ENCODE measurements at places on chromosomes 7 and 10.

DNA sequence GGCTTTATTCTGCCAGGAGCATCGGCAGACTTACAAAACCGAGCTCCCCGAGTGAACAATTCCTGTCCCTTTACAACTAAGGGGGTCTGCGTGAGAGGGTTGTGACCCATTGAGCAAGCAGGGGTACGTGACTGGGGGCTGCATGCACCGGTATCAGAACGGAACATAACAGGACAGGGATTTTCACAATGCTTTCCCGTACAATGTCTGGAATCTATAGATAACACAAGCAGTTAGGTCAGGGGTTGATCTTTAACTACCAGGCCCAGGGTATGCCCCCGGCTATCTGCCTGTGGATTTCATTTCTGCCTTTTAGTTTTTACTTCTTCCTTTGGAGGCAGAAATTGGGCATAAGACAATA, 38.1 kb upstream of the GSDME start:
- DNase-seq: no peak

- no peak for DNase-seq
Measured at GRCh38 chr10:51034769-51035168, 39.5 kb upstream of the PRKG1 start.

- no peak for DNase-seq
Measured at GRCh38 chr10:110898391-110898790, 20.6 kb downstream of the BBIP1 start.

- DNase-seq: no peak
Measured at GRCh38 chr10:66788178-66788987, 137.5 kb upstream of the LRRTM3 start.

GRCh38 chr7:79420464-79420863, 33.0 kb downstream of the MAGI2 start:
- DNase-seq: no peak

DNA sequence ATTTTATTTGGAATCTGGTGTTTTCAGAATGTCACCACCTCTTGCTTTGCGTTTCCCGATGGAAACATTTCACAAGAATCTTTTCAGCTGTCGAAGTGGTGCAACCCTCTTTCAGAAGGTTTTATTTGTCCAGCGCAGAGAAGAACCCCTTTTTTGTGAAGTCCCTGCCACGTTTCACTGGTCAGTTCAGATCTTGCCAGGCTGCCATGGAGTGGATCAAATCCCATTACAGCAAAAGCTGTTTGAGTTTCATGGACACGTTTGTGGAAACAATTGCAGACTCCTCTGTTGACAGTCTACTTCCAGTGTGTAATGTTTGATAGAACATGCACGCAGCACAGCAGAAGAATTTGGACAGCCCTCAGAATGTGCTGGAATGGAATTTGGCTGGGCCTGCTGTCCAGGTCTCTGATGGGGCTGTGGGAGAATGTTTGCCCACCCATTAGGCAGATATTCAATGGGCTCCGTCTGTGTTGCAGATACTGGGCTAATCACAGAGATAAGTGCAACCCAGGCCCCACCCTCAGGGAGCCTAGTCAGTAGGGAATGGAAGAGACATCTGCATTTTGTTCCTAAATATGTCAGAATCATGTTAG, 143.2 kb downstream of the GRK5 start:
- DNase-seq: no peak

GRCh38 chr10:70655316-70655715, 17.0 kb upstream of the ADAMTS14 start:
- DNase-seq: no peak

GRCh38 chr10:113385021-113385999, 167.5 kb upstream of the HABP2 start:
- no peak for DNase-seq

- no peak for DNase-seq
Measured at GRCh38 chr7:33854801-33855350, 50.5 kb upstream of the BMPER start.

DNA sequence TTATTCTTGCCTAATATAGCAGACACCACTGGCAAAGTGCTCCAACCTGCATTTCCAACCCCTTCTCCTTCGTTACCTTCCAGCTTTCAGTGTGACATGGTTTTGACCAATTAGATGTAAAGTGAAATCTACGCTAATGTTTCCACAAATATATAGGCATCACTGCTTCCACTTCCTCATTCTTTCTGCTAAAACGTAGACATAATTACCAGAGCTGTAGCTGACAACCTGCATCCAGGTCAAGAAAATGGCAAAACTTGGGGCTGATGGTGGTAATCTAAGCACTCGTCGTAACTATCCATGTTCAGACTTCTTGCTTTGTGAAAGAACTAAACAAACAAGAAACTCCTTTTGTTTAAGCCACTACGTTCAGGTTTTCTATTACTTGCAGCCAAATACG, 41.8 kb upstream of the COL1A2 start:
- no peak for DNase-seq

GRCh38 chr7:12557282-12557681, 13.2 kb upstream of the SCIN start:
- no peak for DNase-seq

GRCh38 chr10:103512591-103513379, 19.3 kb downstream of the NEURL1 start:
- no peak for DNase-seq

DNA sequence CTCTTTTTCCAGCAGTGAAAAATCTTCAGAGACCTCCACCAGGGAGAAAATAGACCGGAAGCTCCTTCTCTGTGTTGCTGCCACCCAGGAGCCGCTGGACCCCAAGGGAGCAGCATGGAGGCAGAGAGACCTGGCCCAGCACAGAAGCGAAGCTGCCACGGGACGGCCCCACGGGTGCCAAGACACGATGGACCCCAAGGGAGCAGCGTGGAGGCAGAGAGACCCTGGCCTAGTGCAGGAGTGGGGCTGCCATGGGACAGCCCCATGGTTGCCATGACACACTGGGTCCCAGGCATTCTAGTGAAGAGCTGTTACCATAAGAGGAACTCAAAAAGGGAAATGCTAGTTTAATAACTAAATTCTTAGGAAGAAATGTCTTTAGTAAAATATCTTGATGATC, 186.3 kb downstream of the PTPRN2 start:
- no peak for DNase-seq

DNA sequence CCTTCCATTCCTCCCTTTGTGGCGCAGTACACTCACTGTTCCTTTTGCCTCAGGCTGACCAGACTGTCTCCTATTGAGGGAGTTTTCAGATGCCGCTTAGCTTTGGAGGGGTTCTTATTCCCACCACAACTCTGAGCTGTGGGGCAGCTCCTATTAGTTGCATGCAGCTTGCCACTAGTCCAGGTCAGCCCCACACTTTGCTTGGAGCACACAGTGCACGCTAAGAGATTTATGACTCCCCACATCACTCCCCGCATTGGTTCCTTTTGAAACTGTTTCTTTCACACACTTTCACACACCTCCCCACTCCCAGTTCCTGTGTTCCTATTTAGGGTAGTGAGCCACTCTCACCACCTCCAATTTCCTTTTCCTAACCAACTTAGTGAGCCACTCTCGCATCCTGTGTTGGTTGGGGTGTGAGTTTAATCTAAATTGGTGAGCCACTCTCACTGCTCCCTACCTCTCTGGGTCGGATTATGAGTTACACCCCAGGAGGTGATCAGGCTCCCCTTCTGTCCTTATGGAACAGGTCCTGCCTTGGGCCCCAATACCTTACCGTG, 10.4 kb upstream of the ZNF485 start:
- no peak for DNase-seq

- DNase-seq: no peak
Measured at GRCh38 chr7:37924491-37925041, 4.1 kb downstream of the EPDR1 start.

DNA sequence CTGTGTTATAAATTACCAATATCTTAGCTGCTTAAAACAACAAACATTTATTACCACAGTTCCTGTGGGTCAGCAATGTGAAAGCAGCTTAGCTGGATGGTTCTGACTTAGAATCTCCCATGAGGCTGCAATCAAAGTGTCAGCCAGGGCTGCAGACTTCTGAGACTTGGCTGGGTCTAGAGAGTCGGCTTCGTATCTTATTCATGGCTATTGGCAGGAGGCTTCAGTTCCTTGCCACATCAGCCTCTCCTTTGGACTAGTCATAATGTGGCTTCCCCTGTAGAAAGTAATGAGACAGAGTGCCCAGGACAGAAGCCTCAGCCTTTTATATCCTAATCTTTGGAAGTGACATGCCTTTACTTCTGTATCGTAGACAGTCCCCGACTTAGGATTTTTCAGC, 27.3 kb downstream of the RALA start:
- no peak for DNase-seq

GRCh38 chr7:49264530-49264929, 340.2 kb downstream of the CDC14C start:
- DNase-seq: no peak

GRCh38 chr10:65375528-65375927, 1550.3 kb upstream of the LRRTM3 start:
- no peak for DNase-seq

GRCh38 chr7:80472491-80473200, 39.2 kb downstream of the GNAT3 start:
- no peak for DNase-seq

DNA sequence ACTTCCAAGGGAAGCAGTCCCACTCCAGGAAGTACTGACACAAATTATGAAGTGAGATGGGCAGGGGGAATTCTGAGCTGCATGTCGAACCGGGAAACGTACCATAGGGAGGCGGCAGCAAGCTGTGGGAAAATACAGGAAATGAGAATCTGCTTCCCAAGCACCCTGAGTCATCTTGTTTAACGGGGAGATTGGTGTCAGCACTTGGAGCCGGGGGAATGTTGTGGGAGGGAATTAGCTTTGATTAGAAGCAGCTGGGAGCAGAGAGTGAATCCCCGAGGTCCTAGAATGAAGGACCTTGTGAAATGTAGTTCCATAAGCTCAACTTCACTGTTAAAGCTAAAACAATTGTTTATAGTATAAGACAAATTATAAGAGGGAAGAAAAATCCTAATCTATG, 141.4 kb upstream of the PRKCQ start:
- no peak for DNase-seq

- no peak for DNase-seq
Measured at GRCh38 chr10:109618301-109618700, 305.0 kb downstream of the XPNPEP1 start.

DNA sequence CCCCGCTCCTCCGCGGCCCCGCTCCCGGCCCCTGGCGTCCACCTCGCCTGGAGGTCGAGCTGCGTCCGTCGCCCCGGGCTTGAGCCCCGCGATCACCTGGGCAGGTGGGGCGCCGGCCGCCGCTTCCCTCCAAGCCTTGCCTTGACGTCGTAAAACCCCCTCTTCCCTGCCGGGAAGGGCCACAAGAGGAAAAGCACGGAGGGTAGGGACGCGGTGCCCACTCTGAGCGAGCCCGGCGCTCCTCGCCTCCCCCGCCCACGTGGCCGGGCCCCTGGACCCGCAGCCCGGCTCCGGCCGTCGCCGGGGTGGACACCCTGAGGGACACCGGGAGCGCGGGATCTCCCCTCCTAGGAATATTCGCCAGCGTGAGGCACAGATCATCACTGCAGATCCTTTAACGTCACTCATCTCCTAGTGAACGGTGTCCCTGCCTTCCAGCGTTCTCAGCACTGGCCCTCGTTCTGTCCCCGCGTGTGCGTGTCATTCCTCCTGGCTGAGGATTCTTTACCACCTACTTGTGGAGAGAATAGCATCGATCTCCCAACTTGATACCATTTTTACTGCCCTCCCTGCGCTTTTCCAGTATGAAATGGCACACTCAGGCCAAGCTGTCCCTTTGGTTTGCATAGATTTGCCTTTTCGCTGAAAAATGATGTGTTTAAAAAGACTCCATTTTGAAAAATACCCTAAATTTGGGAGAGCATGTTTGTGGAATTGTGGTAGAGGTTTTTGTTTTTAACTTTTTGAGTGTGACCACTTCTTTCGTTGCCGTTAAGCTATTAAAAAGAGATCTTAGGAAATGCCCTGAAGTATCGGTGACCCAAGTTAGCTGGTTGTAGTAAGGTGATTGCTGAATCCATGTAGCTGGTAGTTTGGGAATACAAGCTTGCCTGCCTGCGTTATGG, 649 bp downstream of the ACTR3B start:
- DNase-seq: no peak

DNA sequence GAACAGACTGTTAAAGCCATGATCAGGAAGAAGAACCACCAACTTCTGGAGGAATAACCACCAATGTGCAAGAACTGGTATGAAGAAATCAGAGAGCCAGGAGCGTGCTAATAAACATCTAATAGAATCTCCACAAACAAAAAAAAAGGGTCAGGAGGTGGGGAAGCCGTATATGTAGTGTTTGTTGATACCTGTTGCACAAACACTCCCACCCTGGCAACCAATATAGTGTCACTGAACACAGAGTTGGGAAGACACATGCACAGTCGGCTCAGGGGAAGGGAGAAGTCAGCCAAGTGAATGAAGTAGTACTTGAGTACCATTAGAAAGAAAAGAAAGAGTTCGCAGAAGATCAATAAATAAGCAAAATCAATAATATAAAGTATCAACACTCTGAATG, 400.1 kb downstream of the PARD3 start:
- DNase-seq: no peak

DNA sequence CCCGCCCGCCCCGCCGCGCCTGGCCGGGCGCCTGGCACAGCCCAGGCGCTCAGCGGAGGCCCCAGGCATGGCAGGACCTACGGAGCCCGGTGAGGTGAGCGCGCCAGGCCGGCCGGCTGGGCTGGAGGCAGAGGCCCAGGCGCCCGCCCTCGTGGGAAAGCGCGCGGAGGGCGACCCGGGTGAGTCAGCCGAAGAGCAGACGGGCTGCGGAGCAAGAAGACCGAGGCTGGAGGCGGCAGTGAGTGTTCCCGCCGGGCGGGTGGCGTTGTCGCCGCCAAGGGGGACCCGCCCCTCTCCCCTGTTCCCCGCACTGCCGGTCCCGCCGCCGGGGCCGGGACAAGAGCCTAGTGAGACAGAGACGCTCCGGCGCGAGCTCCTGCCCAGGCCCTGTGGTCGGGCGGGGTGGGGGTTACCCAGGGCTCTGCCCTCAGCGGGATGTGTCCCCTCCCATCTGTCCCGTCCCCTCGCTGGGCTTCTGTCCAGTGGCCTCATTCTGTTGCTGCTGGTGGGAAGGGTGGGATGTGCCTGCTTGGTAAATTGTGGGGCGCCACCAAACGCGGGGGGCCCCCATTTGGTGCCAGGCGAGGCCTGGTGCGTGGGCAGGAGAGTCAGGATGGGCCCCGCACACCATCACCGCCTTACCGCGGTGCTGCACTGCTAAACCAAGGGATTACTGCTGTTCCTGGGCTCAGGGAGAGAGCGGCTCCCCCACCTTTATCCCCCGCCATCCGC, 17.0 kb upstream of the NODAL start:
- no peak for DNase-seq

GRCh38 chr10:7424315-7424714, 13.5 kb upstream of the SFMBT2 start:
- DNase-seq: no peak

DNA sequence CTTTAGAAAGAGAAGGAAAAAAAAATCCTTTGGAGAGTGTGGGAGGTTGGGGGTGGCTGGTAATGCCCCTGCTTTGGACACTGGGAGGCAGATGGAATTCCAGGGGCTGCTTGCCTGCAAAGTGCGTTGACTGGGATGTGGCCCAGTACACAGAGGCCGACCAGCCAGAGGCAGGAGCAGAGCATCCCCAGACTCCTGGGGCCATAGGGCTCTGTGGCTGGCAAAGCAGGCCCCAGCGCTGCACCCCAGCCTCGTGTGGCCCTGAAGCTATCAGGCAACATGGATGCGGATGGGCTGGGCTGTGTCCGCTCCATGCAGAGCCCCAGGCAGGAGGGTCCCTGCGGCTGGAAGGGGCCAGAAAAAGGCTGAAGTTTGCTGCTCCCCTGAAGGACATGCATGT, 361.6 kb upstream of the FZD8 start:
- no peak for DNase-seq

GRCh38 chr7:78542541-78542940, 744.0 kb downstream of the PHTF2 start:
- no peak for DNase-seq

GRCh38 chr10:23070913-23071218, 24.5 kb upstream of the MSRB2 start:
- no peak for DNase-seq

All from cortex of kidney (tissue), 1 donor.